ENCODE measurements at places on chromosomes 2 and 18.
A peak's percentile ranks its signal among the peaks of the same experiment; 100 is the strongest.

DNA sequence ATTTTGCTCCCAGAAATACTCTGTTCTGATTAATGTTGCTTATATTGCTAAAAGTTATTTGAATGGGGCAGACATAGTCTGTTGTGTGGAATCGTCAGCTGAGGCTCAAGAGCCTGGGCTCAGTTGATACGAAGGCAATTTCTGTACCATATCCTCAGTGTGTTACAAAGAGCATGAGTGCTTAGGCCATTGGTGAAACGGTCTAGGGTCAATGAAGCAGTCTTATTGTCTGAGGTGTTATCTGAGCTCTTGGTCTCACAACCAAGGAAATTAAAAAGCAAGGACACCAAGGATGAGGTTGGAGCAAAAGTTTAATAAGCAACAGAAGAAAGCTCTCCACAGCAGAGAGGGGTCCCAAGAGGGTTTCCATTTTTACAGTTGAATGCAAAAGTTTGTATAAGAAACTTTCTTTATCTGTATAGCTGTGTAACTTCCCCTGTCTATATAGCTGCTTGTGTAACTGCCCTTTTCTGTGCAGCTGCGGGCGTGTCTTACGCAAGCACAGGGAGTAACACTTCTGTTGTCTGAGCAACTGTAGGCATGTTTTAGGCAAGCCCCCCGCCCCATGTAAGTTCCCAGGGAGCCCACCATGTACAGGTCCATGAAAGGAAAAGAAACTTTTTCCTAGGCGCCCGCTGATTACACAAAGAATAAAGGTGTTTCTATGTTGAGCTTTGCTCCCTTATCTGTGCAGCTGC is 40.6 kb upstream of the DSC1 start:
- no peak for DNase-seq

- DNase-seq = no peak
Measured at GRCh38 chr2:27251766-27252165, 11.1 kb downstream of the SLC30A3 start.

DNA sequence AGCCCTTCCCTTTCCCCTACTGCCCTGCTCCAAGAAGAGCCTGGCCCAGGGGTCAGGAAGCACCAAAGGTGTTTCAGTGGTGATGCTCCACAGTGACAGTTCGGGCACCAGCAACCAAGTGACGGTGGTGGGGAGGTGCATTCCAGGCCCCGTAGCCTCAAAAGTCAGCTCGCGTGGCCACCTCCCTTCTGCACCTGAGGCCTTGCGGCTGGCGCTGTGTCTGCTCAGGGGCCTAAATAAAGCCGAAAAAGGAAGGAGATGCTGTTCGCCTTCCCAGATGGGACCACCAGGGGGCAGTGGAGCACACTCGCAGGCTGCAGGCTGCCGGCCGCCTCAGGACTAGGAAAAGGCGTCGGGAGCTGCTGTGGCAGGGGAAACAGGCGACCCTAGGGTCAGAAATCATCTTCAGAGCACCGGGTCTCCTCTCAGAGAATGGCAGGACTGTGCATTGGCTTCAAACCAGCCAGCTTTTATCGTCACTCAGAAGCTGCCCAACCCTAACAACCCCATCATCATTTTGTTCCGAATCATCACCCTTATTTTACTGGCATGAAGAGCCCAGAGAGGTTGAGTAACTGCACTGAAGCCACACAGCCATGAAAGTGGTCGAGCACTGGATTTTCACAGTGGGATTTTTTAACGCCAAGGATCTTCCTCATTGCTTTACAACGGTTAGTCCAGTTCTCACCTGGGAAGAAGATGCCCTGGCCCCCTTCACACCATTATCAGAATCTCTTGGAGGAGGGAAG is 213.0 kb upstream of the CELF4 start:
- DNase-seq = peak; percentile 8

DNA sequence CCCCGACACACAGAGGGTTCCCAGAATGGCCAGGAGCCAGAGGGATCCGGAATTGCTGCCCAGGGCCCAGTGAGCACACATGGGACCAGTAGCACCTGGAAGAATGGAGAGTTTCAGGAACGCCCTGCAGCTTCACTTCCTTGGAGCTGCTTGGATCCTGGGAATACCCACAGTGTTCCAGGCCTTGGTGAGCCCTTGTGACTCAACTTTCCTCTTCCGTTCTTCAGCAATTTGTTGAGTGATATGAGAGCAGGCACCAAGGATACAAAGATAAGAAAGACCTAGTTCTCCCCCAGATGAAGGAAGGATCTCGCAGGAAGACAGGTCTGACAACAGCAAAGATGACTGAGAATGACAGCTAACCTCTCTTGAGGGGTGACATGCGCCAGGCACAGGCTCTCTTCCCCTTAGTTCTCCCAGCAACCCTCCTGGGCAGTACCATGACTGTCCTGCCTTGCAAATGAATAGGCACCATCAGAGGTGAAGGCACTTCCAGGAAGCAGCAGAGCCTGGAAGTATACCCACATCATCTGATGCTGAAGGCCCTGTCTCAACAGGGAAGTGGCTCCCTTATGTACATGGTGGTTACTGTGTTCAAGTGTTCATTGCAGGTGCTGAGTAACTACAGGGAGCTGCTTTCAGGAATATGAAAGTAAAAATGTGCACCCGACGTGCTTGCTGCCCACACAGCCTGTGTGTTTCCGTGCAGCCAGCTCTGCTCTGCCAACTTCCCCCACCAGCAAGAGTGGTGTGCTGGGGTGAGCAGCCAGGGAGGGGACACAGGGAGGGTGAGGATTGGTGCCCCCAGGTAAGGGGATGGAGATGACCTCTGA is 116.2 kb downstream of the STPG4 start:
- no peak for DNase-seq

DNA sequence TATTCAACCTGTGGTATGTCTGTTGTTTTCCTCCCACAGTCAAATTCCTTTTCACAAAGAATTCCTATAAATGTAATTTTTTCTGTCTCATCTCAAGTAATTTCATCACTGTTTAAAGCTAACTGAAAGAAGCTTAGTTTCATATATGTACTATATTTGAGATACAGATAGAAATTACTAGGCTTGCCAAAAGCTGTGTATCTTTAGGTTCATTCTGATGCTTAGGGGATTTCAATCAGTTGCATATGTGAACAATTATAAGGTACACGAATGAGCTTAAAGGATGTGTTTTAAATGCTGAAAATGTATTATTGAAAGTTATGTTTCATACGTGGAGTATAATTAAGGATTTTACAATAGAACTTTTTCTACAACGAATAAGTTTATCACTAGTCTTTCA is 59.2 kb upstream of the DSG1 start:
- DNase-seq = no peak

DNA sequence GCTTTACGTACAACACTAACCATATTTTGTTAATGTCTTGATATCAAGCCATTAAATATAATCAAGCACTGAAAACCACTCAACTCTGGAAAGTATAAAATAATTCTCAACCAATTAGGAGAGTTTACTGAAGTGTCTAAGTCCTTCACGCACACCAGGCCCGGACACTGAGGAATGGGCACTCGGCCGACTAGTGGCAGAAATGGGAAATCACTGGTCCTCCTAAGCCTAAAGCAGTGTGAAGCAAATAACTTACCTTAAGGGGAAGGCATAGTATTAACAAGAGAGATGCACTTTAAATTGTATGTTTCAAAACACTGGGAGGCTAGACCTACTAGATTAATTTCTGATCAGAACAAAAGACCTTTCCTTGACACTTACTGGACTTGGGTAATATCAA is 45.7 kb downstream of the FAM210A start:
- no peak for DNase-seq

GRCh38 chr2:240233885-240234502 is 93.5 kb upstream of the OTOS start:
- DNase-seq = no peak

GRCh38 chr18:37188016-37188791 is 359.3 kb downstream of the KIAA1328 start:
- no peak for DNase-seq

DNA sequence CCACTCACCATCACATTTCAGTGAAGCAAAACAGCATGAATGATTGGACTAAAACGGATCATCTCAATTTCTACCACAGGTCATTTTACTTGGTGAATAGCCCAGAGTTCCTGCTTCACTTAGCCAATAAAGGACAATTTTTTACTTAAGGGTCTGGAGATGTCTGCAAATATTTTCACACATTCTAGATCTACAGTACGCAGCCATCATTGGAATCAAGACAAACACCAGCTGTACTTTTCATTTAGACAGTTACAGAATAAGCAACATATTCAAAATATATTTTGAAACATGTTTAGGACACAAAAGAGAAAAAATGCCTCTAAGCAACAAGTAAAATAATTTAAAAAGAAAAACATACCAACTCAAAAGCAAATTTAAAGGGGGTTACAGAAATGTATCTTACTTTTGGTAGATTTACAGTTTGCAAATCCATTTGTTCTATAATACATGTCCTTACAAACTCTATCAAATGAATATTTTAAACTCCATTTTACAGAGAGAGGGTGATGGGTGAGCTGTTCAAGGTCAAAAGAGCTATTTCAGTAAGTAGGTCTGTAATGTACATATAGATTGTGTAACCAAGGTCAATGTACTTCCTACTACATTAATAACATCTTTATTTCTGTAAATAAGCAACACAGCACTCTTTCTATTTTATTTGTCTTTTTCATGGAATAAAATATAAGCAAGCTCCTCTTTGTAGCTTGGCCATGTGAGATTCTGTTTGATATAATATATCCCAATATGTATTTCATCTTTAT is 13.4 kb downstream of the PPP1R1C start:
- DNase-seq = peak; percentile 17

GRCh38 chr2:197803033-197803444 is 1.4 kb upstream of the PLCL1 start:
- no peak for DNase-seq

DNA sequence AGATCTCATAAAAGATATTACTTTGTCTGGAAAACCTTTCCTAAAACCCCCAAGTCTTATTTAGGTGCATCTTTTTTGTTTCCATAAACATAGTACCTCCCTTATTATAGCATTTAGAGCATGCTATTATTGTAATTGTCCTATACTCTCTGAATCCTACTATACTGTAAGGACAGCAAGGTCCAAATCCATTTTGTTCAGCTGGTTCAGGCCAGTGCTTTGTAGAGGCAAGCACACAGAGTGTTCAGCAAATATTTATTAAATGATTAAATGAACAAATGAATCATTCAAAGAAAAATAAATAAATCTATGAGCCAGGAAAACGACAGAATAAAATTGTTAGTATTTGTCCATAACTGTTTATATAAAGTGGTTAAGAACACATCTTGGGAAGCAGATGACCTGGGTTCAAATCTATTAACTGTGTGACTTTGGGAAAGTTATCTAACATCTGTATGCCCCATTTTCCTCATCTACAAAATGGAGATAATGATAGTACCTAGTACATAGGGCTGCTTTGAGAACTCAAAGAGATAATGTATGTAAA is 86.0 kb downstream of the COL3A1 start:
- no peak for DNase-seq

DNA sequence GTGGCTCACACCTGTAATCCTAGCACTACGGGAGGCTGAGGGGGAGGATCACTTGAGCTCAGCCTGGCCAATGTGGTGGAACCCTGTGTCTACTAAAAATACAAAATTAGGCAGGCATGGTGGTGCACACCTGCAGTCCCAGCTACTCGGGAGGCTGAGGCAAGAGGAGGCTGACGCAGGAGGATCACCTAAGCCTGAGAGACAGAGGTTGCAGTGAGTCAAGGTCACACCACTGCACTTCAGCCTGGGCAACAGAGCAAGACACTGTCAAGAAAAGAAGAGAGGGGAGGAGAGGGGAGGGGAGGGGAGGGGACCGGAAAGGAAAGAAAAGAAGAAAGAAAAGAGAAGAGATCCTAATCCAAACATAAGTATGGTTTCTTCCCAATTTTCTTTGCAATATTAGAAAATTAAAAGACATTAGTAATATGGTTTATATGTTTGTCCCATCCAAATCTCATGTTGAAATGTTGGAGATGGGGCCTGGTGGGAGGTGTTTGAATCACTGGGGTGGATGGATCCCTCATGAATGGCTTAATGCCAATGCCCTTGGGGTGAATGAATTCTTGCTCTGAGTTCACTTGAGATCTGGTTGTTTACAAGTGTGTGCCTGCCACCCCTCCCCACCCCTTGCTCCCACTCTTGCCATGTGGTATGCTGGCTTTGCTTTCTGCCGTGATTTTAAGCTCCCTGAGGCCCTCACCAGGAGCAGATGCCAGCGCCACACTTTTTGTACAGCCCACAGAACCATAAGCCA is 50.7 kb downstream of the TRIP12 start:
- DNase-seq = no peak

GRCh38 chr2:238591732-238592131 is 165.0 kb downstream of the ASB1 start:
- no peak for DNase-seq

DNA sequence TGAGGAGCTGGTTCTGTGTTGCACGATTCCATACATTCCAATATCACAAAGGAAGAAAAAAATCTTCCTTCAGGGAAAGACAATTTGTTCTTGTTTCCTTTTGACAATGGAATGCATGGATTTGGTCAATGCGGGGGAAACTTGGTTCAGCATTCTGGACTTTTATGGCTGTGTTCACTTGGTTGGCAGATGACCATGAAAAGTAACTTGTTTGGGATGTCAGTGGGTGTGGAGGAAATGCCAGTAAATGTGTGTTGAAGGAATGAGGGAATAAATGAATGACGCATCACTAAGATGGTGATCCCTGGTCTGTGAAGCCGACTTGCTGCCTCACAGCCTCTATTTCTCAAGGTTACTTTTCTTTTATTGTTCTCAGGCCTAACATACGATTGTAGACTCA is 53.7 kb downstream of the THUMPD2 start:
- DNase-seq = no peak

- no peak for DNase-seq
Measured at GRCh38 chr2:176125772-176126054, 3.2 kb downstream of the HOXD9 start.

DNA sequence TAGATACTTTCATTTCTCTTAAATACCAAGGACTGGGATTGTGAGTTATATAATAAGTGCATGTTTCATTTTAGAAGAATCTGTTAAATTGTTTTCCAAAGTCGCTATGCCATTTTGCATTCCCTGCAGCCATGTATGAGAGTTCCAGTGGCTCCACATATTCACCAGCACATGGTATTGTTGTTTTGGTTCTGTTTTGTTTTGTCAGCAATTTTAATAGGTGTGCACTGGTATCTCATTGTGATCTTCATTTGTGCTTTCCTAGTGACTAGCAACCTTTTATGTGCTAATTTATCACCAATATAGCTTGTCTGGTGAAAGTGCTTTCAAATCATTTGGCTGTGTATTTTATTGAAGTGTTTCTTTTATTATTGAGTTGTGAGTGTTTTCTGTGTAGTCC is 278.9 kb downstream of the ZNF516 start:
- no peak for DNase-seq

- DNase-seq = no peak
Measured at GRCh38 chr2:140085674-140086073, 1305.5 kb upstream of the NXPH2 start.
